ENCODE measurements at places on chromosomes 5 and 9.

DNA sequence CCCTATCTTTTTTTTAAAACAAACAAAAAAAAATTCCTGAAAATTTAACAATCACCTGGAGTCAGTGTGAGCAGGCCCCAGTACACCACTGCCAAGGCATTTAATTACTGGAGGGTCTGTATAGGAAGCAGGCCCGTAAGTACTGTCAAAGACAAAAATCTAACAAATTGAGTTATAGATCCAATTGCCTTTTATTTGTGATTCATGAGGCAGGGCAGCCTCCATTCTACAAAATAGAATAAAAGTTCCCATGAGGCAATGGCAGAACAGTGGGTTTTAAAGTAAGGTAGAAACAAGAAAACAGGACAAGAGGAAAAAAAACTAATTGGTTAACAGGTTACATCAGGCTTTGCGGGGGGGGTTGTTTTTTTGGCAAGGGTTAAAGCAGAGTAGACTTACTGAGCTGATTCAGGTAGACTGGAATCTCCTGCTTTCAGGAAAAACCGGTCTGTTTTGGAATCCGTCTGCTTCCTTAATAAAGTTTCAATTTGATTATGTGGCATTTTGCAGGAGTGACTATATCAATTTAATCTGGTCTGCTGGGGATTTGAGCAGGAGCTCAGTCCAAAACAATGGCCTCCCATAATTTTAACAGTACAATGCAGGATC lies 48.9 kb downstream of the AUH start:
- DNase-seq, result no peak

GRCh38 chr9:37574241-37574721 lies 1.9 kb downstream of the FBXO10 start:
- DNase-seq, result no peak

GRCh38 chr5:6747103-6747502 lies 33.9 kb downstream of the TENT4A start:
- no peak for DNase-seq

GRCh38 chr5:43425983-43426382 lies 13.8 kb upstream of the CCL28 start:
- no peak for DNase-seq

DNA sequence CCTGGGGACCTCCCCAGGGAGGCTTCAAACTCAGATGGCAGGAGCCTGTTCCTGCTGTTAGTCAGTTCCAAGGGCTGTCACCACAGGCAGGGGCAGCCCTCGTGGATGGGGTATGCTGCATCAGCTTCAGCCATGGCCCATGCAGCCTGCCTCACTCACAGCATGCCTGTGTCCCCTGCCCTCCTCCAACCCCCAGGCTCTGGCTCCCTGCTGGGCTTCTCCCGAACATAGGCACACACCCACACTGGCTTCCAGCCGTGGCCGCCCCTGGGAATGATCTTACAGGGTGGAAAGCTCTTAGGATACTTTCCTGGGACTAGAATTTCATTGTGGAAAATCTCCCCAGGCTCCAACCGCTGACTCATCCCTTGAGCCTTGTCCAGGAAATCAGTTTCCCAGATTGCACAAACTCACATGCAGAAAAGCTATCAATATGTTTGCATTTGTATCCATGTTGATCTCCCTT lies 163.8 kb downstream of the SEC61B start:
- peak; percentile 76 for DNase-seq

- DNase-seq, result no peak
Observed at GRCh38 chr9:98726735-98727134, 18.0 kb upstream of the GABBR2 start.

DNA sequence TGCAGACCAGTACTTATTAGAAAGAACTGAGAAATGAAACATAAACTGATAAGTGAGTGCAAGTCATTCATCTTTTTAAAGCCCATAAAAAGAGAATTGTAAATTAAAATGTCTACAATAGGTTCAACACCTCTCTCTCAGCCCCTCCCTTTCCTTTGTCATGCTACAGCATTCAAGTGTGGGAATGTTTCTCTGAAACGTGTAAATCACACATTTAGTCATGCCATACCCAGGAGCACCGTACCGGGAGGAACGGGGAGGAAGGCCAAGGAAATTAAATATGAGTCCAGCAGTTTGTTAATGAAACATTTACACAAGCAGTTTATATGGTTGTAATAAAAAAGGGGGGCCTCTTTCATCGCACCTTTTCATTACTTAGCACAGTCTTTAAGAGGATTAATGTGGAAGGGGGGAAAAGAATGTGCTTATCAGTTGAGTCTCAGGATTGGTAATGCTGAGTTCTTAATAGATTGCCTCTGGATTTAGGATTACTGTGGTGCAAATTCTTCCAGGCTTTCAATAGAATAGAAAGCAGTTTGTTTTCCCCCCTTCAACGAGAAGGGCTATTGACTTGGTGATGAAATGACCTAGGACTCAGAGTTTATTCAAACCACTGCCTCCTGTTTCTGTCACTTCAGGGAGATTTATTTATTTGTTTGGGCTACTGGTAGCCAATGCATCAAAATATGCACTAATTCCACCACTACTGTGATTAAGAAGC lies 176.0 kb upstream of the ZNF608 start:
- DNase-seq, result no peak

GRCh38 chr5:33311893-33312292 lies 128.9 kb upstream of the TARS1 start:
- DNase-seq, result no peak

DNA sequence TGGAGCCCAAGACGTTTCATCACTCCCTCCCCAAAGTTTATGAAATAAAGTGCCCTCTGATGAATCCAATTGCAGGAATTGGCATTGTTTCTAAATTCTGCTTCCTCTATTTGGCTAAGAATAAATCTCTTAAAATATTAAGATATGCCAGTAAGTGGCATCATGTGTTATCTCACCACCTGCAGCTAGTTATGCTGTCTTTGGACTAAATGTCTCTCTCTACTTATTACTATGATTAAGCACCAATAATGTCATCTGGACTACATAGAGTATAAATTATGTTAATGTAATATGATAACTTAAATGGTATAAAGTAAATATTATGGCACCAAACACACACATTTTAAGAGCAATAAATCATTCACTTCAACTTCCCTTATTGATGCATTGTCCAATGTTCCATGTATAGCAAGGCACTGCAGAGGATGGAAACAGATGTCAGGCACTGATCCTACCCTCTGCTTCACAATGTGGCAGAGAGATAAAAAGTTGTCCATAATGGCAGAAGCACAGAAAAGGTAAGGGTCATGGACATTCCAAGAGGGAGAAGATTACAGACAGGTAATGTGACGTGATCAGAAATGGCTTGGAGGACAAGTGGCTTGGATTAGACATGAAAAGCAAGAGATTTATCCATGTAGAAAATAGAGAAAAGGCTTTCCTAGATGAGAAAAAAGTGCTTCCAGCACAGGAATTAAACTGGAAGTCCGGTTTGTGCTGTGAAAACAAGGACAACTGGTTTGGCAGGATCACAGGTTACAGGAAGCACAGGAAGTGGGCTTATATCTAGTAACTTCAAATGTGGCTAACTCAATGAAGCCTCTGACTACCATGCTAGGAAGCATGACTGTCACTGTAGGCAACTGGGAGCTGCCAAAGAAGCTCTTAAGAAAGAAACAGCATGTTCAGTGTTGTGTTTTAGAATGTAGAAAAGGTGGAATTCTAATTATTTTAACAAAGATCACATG lies 26.7 kb downstream of the MARCHF11 start:
- no peak for DNase-seq

- DNase-seq, result no peak
Observed at GRCh38 chr9:75181750-75182149, 93.4 kb downstream of the OSTF1 start.

DNA sequence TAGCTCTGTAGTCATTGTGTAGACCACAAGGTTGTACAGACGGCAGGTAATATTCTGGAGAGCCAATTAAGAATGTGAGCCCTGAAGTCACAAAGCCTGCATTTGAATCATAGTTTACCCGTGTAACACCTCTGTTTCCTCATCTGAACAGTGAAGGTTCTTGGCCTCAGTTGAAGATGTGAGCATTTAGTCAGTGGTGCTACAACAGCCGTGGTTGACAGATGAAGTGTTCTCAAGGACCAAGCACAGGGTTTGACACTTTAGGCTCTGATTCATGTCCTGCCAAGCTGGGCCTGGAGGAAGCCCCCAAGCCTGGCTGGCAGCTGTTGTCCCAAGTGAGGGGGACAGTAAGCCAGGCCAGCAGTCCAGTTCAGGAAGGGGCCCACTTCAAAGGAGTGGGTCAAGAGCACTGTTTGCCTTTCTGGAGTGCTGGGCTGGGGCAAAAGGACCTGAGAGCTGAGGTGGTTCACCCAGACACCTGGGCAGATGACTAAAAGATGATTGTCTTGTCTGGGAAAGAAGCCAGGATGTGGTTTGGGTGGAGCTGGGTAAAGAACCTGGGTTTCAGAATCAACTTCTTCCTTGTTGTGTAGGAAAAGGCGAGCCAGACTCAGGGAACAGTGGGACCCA lies 20.7 kb downstream of the FAXDC2 start:
- DNase-seq, result no peak

GRCh38 chr5:137708062-137708461 lies 27.8 kb downstream of the KLHL3 start:
- peak; percentile 14 for DNase-seq

DNA sequence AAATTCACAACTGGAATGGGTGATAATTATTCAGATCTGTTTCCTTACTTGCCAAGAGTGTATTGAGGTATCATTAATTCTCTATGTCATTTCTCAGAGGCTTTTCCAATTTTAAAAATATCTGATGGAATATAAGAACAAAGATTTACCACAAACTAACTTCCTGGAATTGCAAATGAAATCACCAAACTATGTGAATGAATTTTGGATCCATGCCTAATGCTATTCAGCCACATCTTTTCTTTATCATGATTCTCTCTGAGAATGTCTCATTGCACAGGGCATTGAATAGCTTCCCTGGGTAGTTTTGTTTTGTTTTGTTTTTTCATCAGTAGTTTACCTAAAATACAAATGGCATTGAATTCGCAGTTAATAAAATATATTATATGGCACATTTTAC lies 146.9 kb upstream of the FBN2 start:
- DNase-seq, result no peak

DNA sequence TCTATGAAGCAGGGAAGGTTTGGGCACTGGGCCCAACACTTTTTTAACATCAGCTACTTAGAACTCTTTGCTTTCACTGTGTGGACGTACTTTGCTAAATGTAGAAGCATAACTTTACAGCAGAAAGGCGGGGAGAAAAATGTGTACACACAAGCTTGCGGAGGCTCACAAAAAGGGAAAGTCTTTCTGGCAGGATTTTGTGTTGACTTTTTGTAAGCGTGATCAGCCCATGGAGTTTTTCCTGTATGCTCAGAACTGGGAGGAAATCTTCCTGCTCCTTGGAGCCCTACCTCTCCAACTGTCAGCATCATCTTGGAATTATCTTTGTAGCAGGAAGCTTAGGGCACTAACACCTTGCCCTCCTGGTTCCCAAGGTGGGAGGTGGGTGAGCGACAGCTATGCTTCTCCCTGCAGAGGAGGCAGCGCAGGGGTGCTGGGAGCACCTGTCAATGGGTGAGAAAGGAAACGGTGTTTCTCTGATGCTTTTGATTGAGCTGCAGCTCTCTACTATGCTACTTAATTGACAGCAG lies 321.9 kb downstream of the GADD45G start:
- no peak for DNase-seq

- DNase-seq, result no peak
Observed at GRCh38 chr5:50547303-50547702, 106.2 kb upstream of the EMB start.

GRCh38 chr9:37972351-37972848 lies 68.5 kb upstream of the SLC25A51 start:
- no peak for DNase-seq

DNA sequence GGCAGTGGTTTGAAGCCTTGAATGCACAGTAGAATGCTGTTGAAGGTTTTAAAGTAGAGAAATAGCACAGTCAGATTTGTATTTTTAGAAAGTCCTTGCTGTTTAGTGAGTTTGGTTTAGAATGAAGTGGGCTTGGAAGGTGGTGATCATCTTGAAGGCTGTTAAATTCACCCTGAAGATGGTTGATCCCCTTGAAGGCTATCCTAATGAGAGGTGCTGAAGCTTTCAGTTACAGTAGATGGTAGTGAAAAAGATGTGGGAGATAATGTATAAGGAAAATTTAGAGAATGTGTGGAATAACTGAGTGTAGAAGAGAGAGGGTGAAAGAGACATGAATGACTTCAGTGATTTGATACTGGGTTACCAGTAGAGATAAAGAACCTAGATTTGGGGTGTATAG lies 16.0 kb downstream of the TENT2 start:
- no peak for DNase-seq

DNA sequence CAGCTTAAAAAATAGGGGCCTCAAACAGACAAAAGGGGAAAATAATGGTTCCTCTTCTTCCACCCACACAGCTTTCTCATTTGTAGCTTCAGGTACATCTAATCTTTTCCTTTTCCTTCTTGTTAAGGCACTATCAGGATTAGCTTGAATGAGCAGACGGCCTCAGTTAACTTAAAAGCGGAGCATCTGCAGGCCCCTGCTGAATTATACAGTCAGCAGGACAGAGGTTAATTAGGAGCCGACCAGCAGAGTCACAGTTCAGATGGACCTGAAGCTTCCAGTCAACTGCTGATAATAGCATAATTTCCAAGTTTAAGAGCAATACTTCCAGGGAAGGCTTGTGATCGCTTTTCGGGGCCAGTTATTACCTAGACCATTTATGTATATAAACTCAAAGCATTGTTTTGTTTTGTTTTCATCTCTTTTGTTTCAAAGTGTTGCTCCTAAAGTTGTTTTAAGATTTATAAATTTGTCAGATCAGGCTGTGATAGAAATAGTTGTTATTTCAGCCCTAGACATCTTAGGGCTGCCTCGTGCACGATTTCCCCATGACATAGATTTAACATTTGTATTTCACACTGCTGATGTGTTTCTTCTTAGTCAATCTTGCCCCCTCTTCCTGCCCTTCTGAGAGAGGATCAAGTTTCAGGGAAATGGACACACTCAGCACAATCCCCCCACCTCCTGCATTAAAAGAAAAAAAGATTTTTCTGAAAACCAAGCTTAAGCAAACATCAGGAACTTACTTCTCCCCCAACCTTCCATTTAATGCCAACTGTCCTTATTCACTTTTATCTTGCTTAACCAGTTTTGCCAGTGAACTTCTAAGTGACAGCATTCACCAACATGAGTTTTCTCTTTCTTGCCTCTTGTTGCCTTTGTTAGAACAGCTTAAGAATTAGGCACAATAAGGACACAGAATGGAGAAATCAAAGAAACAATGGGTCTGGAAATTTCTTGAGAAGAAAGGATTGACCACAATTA lies 449.8 kb downstream of the ARHGEF28 start:
- no peak for DNase-seq

- DNase-seq, result no peak
Observed at GRCh38 chr5:15951550-15951949, 228.0 kb downstream of the MARCHF11 start.

DNA sequence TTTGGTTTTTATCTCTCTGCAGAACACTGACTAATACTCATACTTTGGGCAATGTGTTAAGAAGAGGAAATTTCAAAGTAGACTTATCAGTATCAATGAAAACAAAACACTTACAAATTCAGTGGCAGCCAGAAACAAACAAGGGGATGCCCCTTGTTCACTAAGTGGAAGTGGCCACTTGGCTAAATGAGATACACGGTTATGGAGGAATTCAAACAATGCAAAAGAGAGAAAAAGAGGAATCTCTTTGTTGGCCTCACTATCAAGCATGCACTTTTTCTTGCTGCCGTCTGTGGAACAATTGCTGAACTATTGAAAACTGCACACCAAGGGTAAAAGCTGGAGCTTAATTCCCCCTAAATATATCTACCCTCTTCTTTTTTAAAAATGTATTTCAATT lies 2044.9 kb upstream of the CDH6 start:
- DNase-seq, result no peak
